ENCODE measurements at places on chromosomes 4 and X.

- DNase-seq, result no peak
Measured at GRCh38 chr4:97670703-97671269, 472.5 kb downstream of the STPG2 start.

DNA sequence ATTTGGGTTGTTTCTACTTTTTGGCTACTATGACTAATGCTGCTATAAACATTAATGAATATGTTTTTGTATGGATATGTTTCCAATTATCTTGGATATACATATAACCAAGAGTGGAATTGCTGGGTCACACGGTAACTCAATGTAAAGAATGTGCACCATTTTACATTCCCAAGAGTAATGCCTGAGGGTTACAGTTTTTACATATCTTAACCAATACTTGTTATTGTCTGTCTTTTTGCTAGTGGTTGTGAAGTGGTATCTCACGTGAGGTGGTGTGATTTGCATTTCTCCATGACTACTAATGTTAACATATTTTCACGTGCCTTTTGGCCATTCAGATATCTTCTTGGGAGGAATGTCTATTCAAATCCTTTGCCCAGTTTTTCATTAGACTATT is 200.3 kb upstream of the MAB21L2 start:
- no peak for DNase-seq

GRCh38 chrX:48451708-48452107 is 18.4 kb downstream of the SLC38A5 start:
- no peak for DNase-seq

DNA sequence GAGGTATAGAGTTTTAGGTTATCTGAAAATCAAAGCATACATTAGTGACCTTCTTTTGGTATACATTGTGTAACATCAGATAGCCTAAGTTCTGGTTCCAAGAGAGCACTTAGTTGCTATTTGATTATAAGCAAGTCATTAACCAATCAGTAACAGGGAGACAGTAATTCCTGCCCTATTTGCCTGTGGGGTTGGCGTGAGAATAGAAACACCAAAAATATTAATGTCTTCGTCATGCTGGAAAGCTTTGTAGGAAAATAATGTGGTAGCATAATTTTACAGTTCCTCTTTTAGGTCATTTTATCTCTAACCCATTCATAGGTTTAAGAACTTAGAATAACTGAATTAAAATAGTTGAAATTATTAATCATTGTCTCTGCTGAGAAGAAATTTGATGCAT is 37.8 kb downstream of the NPNT start:
- DNase-seq, result no peak

GRCh38 chr4:5027346-5027745 is 8.1 kb upstream of the CYTL1 start:
- DNase-seq, result no peak

- no peak for DNase-seq
Measured at GRCh38 chr4:124694306-124694705, 18.2 kb downstream of the ANKRD50 start.

Data from activated CD4-positive, CD25-positive, alpha-beta regulatory T cell (primary cell).